Endothelial cell of coronary artery (primary cell): ENCODE measurements at places on chromosomes 4 and X. TPM values are rescaled to one million over a fixed set of nuclear protein-coding genes. Genes with fewer than 3 reads are reported as not detected.

Gene FAAH2
- 0.09 and 0.19 TPM in 2 replicates for total RNA-seq

Gene TIMM8A
- 3.9 and 4.0 TPM in 2 replicates for total RNA-seq

Gene MMRN1
- 316 and 417 TPM in 2 replicates for total RNA-seq

Gene KLHL15
- 3.4 and 4.6 TPM in 2 replicates for total RNA-seq

Gene GNRHR
- not detected in 2 replicates for total RNA-seq

Gene FMR1NB
- total RNA-seq, result not detected in 2 replicates

Gene ARHGAP24
- 80.2 and 124 TPM in 2 replicates for total RNA-seq

Gene AMBN
- not detected in 2 replicates for total RNA-seq

Gene TRO
- total RNA-seq, result 2.2 and 2.6 TPM in 2 replicates

Gene BANK1
- under 0.01 and 0.28 TPM in 2 replicates for total RNA-seq

Gene GJB1
- total RNA-seq, result not detected in 2 replicates

Gene HTR2C
- total RNA-seq, result not detected in 2 replicates

Gene CLRN2
- total RNA-seq, result not detected in 2 replicates

Gene CXorf65
- total RNA-seq, result not detected in 2 replicates

Gene PCDH10
- 11.1 and 15.1 TPM in 2 replicates for total RNA-seq

Gene FRAS1
- total RNA-seq, result 4.1 and 17.2 TPM in 2 replicates

Gene TEX13D
- total RNA-seq, result not detected in 2 replicates

Gene CHM
- total RNA-seq, result 13.9 and 17.4 TPM in 2 replicates

Gene S100G
- not detected in 2 replicates for total RNA-seq

Gene DSPP
- not detected in 2 replicates for total RNA-seq

Gene SUPT20HL1
- not detected in 2 replicates for total RNA-seq

Gene PLAC8
- 0.09 TPM in 1 of 2 replicates, not detected in the other for total RNA-seq

Gene PAGE2
- total RNA-seq, result not detected in 2 replicates
